ENCODE measurements at places on chromosomes 7 and 10.

DNA sequence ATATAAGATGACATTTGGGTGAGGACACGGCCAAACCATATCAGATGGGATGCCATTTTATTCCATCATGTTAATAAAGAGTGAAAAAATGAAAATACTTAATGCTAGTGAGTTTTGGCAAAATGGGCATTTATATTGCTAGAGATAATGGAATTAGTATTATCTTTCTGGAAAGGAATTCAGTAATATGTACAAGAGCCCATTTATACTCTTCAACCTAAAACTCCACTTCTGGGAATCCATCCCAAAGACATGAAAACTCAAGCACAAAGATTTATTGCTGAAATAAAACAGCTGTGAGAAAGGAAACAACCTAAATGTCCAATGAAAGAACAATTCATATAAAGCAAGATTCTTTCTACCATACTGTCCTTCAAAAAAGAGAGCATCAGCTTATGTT, 96.0 kb upstream of the TMEM168 start:
- no peak for DNase-seq

DNA sequence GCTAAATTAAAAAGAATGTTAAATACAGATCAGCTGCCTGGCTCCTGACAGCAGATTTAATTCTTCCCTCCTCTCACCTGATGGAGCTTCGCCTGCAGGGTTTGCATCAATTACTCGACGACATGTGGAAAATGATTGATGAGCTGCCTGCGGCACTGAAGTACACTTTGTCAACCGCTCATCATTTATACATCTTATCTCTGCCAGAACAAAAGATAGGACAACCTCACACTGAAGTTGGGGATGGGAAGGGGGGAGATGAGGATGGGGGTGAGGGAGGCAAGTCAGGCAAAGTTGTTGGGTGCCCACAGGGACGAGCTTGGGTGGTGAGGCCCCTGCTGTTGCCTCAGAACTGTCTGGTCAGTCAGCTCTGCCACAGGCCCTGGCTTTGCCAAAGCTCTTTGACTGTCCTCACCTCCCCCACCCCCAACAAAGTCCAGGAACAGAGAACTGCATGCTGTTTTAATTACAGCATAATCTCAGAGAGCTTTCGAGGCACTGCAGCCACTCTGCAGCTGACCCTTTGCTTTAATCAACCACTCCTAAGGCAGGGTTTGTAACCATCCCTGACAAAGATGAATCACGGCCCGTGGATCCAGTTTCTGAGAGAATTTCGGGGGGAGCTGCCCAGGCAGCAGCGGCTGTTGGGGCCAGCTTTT, 702.3 kb downstream of the LRMDA start:
- DNase-seq: no peak

DNA sequence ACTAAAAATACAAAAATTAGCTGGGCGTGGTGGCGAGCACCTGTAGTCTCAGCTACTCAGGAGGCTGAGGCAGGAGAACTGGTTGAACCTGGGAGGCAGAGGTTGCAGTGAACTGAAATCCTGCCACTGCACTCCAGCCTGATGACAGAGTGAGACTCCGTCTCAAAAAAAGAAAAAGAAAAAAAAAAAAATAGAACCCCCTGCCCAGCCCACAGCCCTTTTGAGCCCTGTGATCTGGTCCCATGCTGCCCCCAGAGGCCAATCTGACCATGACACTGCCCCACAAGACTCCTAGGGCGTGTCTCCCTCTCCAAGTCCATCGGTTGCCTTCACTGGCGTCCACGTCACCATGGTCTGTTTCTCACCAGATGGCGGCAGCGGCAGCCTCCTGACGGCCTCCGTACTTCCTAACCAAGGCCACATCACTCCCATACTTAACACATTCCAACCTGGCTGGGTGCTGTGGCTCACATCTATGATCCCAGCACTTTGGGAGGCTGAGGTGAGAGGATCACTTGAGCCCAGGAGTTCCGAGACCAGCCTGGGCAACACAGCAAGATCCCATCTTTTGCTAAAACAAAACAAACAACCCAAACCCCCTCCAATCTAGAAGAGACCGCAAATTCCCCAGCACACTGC, 18.0 kb downstream of the STX1A start:
- DNase-seq: no peak

- no peak for DNase-seq
Observed at GRCh38 chr10:100357059-100357858, 10.2 kb downstream of the SCD start.

DNA sequence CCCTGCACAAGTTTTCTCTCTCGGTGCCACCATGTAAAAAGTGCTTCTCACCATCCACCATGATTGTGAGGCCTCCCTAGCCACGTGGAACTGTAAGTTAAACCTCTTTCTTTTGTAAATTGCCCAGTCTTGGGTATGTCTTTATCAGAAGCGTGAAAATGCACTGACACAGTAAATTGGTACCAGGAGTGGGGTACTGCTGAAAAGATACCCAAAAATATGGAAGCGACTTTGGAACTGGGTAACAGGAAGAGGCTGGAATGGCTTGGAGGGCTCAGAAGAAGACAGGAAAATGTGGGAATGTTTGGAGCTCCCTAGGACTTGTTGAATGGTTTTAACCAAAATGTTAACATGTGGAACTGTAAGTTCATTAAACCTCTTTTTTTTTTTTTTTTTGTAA, 15.6 kb upstream of the SLC13A1 start:
- DNase-seq: no peak

- DNase-seq: no peak
Observed at GRCh38 chr7:1855725-1856160, 185.7 kb downstream of the ELFN1 start.

DNA sequence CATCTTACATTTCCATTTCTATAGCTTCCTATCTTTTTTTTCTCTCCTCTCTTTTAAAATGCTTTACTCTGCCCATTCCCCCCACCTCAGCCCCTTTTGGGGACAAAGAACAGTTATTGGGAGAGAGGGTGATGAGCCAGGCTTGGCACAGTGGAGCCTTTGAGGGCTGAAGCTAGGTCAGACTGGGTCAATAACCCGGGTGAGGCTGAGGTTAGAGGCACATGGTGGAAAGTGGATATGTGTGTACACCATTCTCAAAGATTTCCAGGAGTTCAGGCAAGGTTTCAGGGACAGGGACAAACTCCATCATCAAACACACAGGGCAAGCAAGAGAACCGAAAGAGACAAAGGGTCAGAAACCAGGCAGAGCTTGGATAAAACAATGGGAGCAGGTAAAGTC, 11.5 kb downstream of the ABCB4 start:
- no peak for DNase-seq

GRCh38 chr10:125783957-125784356, 8.3 kb upstream of the MMP21 start:
- no peak for DNase-seq

GRCh38 chr10:7134448-7134847, 276.4 kb downstream of the SFMBT2 start:
- DNase-seq: no peak

Measured in GM04504 (cell line).